ENCODE measurements at places on chromosomes 4 and X. TPM values are rescaled to one million over a fixed set of nuclear protein-coding genes. Genes with fewer than 3 reads are reported as not detected.

DCAF8L2 gene
- not detected for total RNA-seq

PLXNA3 gene
- 58.3 TPM for total RNA-seq

PCGF3 gene
- total RNA-seq: 62.2 TPM

FAM47B gene
- total RNA-seq: not detected

RIBC1 gene
- total RNA-seq: 0.78 TPM

TRAPPC11 gene
- total RNA-seq: 45.1 TPM

TLR1 gene
- total RNA-seq: 1.5 TPM

MAGEH1 gene
- 37.5 TPM for total RNA-seq

SYTL4 gene
- 4.1 TPM for total RNA-seq

ATP6AP1 gene
- total RNA-seq: 172 TPM

OTUD6A gene
- total RNA-seq: not detected

CLIC2 gene
- total RNA-seq: 0.78 TPM

ASB5 gene
- 2.2 TPM for total RNA-seq

NLRP2B gene
- total RNA-seq: not detected

SASH3 gene
- not detected for total RNA-seq

TMEM154 gene
- total RNA-seq: 0.33 TPM

HTT-AS gene
- total RNA-seq: not detected

IDH3G gene
- total RNA-seq: 51.0 TPM

NPY1R gene
- 33.2 TPM for total RNA-seq

ATOH1 gene
- not detected for total RNA-seq

SPACA5 gene
- not detected for total RNA-seq

ASB12 gene
- total RNA-seq: not detected

ADGRL3 gene
- 0.56 TPM for total RNA-seq

TMSB4X gene
- 6,415 TPM for total RNA-seq

OPN1MW3 gene
- total RNA-seq: not detected

CCNQ gene
- 25.2 TPM for total RNA-seq

KLHL15 gene
- 8.1 TPM for total RNA-seq

MAGEA11 gene
- total RNA-seq: not detected

ADH7 gene
- total RNA-seq: not detected

POLN gene
- 5.1 TPM for total RNA-seq

SFRP2 gene
- total RNA-seq: 0.13 TPM

DKK2 gene
- not detected for total RNA-seq

DUSP21 gene
- not detected for total RNA-seq

NLGN3 gene
- total RNA-seq: 0.26 TPM

MAML3 gene
- 3.0 TPM for total RNA-seq

SMIM10L2A gene
- total RNA-seq: 0.79 TPM

FAT4 gene
- 39.0 TPM for total RNA-seq

TMEM150C gene
- 0.53 TPM for total RNA-seq

MSX1 gene
- total RNA-seq: 1.3 TPM

TSC22D3 gene
- total RNA-seq: 40.1 TPM

SGCB gene
- total RNA-seq: 71.0 TPM

TMPRSS11F gene
- total RNA-seq: not detected

GLRA2 gene
- total RNA-seq: not detected

PPEF1 gene
- total RNA-seq: 0.26 TPM

SSX1 gene
- total RNA-seq: not detected

PRRG1 gene
- total RNA-seq: 12.8 TPM

RAB40A gene
- 0.53 TPM for total RNA-seq

GAGE2A gene
- not detected for total RNA-seq

AFF2 gene
- 0.07 TPM for total RNA-seq

RPS6KA3 gene
- total RNA-seq: 39.6 TPM

HMX1 gene
- total RNA-seq: not detected

AMER1 gene
- 2.6 TPM for total RNA-seq

PPP1R2C gene
- not detected for total RNA-seq

L1CAM gene
- total RNA-seq: 4.6 TPM

UGT2A1 gene
- total RNA-seq: not detected

HS3ST1 gene
- total RNA-seq: 0.65 TPM

PABPC4L gene
- 0.26 TPM for total RNA-seq

TEX13C gene
- total RNA-seq: not detected

CYSLTR1 gene
- 5.1 TPM for total RNA-seq

TRAM1L1 gene
- 1.8 TPM for total RNA-seq
